ENCODE measurements at places on chromosomes 7 and 10. TPM values are rescaled to one million over a fixed set of nuclear protein-coding genes. Genes with fewer than 3 reads are reported as not detected.
A peak's percentile ranks its signal among the peaks of the same experiment; 100 is the strongest.

DNA sequence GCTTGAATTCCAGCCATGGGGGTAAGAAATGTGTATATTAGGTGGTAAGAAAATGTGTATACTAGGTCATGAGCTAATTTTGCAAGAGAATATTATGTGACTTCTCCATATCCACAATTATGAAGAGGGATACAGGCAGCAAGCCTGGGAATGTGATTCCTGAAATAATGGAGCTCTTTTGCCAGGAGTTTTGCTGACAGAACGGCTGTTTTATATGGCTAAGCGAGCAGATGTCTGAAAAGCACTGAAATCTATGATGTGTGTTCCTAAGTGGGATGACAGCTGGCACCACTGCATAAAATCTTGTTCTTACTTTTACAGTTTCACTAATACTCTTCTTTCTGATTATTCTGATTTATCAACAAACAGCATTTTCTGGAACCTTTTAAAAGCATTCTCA, 386.0 kb upstream of the HPS1 start:
- DNase-seq = no peak

DNA sequence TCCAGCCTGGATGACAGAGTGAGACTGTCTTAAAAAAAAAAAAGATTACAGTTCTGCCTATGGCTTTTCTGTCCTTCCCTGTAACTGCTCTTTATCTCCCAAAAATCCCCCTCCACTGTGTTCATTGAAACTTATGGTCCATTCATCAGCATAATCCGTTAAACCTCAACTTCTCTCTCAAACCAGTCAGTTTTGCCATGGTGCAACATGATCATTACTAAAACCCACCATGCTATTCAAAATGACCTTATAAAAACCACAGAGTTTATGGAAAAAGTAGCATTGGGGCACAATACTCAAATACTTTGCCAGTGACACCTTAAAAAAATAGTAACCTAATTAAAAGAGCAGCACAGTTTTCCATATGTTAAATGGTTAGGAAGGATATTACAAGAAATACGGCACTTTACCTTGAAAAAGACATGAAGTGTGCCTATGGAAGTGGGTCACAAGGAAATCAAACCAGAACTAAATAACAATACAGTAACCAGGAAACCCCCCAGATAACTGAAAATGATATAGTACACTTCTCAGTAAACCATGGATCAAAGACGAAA, 74.0 kb upstream of the ST8SIA6 start:
- no peak for DNase-seq

GRCh38 chr7:77284005-77284404, 84.4 kb upstream of the FGL2 start:
- DNase-seq = no peak

Gene GPNMB
- 0.26 TPM for total RNA-seq

Gene PSD
- total RNA-seq = 4.6 TPM

Gene LMTK2
- 23.2 TPM for total RNA-seq

Gene SPDYE9
- not detected for total RNA-seq

GRCh38 chr7:132218876-132219275, 357.4 kb downstream of the PLXNA4 start:
- no peak for DNase-seq

DNA sequence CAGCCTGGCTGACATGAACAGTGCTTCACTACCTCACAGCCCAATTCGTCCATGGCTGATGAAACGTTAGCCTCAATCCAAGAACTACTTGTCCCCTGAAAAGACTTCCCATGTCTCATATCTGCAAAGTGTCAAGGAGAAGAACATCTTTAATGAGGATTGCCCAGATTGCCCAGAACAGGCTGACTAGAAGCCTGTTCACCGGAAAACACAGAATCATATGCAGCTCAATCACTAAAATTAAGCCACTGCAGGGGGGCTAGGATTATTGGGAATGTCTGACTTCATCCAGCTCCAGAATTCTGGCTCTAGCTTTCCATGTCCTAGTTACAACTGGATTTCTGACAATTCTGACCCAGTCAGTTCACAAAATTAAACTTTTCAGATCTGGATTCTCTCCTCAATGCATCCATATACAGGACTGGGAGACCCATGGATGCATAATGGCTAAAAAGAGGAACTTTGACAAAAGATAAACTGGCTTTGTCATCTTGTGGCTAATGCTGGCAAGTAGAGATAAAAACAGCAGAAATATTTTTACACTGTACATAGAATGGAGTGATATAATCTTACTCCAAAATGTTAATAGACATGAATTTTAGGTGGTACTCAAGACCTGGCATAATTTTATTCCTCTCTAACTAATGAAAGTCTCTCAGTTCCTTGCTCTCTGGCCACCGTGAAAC, 467.0 kb upstream of the POT1 start:
- DNase-seq = no peak

Gene PKD1L1
- total RNA-seq = 0.18 TPM

- no peak for DNase-seq
These were observed 14.2 kb downstream of the ZNF365 start for GRCh38 chr10:62388328-62388727.

DNA sequence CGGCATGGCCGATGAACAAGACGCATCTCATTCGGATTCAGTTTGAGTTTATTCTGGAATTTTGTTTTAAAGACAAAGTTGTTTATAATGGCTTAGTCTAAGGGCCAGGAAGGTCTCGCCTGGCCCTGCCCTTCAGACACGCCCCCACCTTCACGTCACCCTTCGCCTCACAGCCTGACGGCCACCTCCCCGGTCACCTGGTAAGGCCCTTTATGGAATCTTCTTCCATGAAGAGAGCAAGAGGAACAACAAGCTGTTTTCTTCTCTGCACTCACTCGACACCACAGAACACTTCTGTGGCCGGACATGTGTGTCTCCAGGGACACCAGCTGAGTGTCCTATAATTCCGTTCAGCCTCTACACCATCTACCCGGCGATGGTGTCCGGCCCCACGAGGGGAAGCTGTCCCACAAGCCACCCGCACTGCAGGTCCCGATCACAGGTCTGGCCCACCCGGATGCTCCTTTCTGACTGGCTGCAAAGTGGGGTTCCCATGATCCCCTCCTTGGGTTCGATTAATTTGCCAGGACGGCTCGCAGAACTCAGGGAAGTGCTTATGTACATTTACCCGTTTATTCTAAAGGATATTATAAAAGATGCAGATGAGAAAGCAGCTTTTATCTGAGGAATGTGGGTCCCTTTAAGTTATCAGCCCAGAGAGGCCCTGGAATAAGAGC, 17.4 kb upstream of the KNDC1 start:
- DNase-seq = no peak

- DNase-seq = no peak
These were observed 171.8 kb upstream of the SHH start for GRCh38 chr7:155984028-155984580.

Gene TRPV5
- total RNA-seq = not detected

GRCh38 chr10:34346516-34347100, 468.5 kb downstream of the PARD3 start:
- DNase-seq = no peak

Gene RBM20
- not detected for total RNA-seq

GRCh38 chr7:123844712-123845219, at the start of gene HYAL4:
HYAL4 (plus strand) TSS chr7:123845169; CDS start chr7:123868274, 23,105 bp downstream.
- DNase-seq = no peak

DNA sequence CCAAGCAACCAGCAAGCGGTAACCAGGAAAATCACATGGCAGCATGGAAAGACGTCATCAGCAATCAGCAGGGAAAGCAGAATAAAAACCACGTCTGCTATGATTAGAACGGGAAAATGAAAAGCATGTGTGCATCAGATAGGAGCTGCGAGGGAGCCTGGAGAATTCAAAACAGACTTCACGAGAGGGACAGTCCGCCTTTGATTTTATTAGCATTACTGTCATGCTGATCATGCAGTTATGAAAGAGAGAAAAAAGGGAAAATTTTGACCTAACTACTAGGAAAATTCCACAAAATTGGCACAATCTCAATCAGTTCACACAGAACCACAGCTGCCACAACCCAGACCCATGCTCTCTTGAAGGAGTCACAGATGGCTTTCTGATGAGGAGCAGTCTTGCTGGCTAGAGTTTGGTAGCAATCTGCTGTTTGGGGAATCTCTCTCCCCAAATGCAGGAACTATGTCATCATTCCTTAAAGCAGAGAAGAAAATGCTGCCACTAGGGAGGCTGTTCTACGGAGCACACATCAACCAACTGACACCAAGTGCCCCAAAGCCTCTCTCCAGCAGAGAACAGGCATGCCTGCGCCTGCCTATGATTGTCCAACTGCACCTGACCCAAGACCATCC, 295.9 kb downstream of the TNS3 start:
- DNase-seq = no peak

Gene PRR15
- 0.11 TPM for total RNA-seq

- no peak for DNase-seq
These were observed 165.1 kb downstream of the TNS3 start for GRCh38 chr7:47416492-47417480.

- DNase-seq = no peak
These were observed 80.6 kb downstream of the RGS10 start for GRCh38 chr10:119461923-119462322.

DNA sequence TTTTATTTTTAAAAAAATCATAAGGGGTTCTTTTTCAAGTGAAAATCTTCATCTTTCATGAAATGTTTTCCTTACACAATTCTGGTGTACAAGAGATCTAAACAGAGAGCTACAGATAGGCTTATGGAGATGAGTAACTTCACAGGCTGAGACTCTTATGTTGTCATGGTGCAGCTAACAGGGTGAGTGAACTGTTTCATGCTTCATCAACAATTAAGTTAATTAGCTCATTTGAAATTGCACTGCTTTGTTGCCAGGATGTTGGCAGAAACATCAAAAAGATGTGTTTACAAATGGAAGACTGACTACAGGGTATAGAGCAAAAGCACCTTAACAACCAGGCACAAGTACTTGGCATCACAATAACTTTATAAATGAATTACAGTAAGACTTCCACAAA, 230.8 kb downstream of the FOXP2 start:
- DNase-seq = no peak

DNA sequence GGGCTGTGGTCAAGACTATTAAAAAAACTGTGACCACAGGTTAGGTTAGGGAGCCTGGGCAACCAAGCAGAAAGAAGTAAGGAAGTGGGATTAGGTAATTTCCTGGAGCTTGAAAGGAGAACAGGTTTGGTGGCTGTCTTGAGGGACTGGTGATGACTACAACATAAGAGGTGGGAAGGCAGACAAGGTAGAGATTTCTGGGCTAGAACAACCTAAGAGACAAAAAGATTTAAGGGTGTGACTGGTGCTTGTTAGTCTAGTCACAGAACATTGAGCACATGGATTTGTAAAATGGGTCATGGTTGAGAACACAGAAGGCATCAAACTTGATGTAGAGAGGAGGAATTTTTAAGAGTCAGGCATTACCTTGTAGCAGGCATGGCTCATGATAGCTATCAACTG, 123.7 kb upstream of the ASAH2 start:
- DNase-seq = no peak

DNA sequence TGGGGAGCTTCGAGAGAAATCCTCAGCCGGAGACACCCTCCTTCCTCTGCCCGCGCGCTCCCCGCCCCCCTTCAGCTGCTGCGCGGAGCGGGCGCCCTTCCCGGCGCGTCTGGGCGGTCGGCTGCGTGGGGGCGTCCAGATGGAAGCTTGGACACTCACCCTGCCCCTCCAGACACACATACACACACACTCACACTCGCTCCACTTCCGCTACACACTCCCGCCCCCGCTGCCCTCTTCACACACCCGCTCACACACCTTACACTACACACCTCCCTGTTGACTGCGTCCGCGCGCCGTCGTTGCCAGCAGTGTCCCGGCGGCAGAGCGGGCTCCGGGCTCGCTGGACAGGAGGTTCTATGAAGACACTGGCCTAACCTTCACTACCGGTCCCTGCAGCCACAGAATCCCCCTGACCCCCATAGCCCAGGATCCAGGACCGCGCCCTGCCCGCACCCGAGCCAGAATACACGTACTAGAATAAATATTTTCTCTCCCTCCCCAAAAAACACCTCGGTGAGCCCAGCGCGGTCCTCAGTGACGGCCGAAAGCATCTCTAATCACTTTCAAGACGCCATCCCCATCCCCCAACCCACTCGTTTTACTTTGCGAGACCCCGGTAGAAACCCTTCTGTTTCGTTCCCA, 1.1 kb upstream of the EGR2 start:
- peak; percentile 62 for DNase-seq

Gene HHEX
- total RNA-seq = 1.0 TPM

DNA sequence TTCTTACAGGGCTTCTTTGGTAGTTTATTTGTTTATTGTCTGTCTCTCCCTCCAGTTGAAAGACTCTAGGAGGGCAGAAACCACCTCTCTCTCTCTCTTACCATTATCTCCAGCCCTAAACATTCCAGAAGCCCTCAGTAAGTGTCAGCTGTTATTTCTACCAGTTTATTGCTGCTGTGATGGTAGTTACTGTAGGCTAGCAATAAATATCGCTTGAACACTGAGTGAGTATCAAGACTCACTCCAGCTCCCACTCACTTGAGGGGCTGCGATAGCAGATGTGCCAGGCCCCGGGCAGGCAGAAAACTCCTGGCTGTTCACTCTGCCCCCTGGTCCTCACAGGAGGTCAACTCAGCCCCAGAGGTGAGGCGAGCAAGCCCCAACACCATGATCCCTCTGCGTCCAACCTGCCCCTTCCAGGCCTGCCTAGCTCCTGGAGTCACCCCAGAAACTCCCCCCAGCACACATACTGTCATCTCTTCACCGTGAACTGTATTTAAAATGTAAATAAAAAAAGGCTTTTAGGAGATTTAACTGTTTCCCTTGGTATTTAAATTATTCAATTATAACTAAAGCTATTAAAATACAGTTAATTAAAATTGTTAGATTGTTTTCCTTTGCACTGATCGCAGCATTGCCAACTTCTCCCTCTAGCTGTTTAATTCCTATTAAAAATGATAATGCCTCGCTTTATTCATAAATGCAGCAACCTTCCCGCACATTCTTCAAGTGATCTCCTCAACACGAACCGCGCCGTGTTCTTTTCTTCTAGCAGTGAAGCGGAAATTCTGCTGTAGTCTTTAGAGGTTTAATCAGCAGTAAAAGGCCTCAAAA, 321.1 kb upstream of the ZMIZ1 start:
- DNase-seq = no peak

DNA sequence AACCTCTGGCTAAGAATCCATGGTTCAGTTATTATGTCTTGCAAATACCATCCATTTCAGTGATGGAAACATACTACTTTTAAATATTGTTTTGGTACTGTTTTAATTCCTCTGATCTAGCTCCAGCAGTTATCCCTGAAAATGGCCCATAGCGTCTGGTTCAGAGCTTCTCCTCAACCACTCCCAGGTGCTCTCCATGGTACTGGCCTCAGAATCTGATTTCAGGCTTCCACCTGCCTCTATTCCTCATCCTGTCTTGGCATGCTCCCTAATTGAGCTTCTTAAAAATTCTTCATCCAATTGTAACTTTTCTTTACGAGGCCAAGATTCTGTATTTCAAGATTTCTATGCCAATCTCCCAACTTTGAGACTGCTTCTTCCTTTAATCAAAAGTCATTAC, 236.3 kb downstream of the HTR7 start:
- DNase-seq = no peak

- DNase-seq = no peak
These were observed 13.0 kb upstream of the AKR1E2 start for GRCh38 chr10:4813023-4813422.

Gene TRAPPC14
- total RNA-seq = 41.9 TPM

DNA sequence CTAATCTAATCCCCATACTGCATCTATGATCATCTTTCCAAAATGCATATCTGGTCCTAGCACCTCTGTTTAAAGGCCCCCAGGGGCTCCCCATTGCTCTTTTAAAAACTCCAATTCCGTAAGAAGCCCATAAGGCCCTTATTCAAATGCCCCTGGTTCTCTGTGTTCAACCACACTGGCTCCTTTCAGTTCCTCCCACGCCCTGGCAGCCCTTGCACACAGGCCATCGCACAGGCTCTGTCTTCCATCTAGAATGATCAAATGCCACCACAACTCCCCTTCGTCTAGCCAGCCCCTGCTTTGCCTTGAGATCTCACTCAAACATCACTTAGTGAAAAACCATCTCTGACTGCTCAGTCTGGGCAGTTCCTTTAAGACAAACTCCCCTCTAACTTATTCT, 112.9 kb upstream of the LYZL2 start:
- DNase-seq = no peak
